ENCODE measurements at places on chromosomes 4 and X.
A peak's percentile ranks its signal among the peaks of the same experiment; 100 is the strongest.

DNA sequence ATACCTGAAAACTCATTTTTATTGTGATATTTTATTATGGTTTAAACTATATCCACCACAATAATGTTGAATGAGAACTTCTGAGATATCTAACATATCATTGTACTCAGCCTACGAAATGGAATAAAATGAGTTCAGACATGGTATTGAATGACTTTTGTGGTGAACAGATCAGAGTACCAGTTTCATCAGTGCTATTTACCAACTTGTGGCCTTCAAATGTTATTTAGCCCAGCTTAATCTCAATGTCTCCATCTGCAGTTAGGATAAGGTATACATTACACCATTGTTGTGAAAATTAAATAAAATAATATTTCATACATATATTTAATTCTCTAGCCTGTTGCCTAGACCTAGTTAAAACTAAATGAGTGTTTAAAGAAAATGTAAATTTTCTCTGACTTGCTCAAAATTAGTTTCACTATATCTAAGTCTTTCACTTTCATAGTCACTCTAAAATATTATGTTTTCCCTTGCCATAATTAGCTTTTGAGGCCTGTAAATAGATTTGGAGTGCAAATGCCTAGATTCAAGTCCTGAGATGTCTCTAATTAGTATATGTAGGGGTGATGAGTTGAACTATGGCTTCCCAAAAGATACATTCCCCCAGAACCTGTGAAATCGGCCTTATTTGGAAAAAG is 594.2 kb downstream of the STPG2 start:
- DNase-seq, result no peak

- DNase-seq, result no peak
These were observed 377.4 kb downstream of the SMARCA1 start for GRCh38 chrX:129145840-129146272.

- no peak for DNase-seq
These were observed 562.9 kb upstream of the FAT1 start for GRCh38 chr4:187286525-187286924.

GRCh38 chr4:6746721-6747293 is 30.8 kb downstream of the BLOC1S4 start:
- DNase-seq, result no peak

DNA sequence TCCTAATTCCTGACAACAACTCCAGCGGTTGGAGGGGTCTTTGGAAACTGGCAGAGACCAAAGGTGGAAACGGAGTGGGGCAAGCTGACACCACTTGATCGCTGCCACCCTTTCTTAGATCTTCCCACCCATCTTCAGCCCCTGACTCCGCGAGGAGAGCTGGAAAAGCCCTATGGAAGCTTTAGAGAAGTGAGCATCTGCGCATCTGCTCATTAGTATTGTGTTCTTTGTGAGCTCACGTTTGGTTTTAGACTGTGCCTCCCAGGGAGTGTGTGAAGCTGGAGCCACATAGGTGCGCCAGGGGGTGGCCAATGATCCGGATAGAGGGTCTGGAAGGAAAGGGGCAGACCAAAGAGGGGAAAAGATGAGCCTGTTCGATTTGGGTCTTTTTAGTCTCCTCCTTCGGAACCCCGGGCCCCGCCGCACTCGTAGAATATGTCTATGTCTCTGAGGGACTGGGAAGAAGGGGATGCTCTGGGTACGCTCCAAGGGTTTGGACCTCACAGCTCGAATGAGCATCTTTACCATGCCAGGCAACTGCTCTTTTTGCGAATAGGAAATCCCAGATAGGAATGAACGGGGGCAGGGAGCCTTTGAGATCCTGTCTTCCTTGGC is 578 bp upstream of the DKK2 start:
- DNase-seq, result no peak

GRCh38 chrX:154411981-154412340 is 622 bp downstream of the TAFAZZIN start:
- DNase-seq, result no peak

GRCh38 chr4:53767482-53767881 is 176.2 kb upstream of the LNX1 start:
- DNase-seq, result no peak

DNA sequence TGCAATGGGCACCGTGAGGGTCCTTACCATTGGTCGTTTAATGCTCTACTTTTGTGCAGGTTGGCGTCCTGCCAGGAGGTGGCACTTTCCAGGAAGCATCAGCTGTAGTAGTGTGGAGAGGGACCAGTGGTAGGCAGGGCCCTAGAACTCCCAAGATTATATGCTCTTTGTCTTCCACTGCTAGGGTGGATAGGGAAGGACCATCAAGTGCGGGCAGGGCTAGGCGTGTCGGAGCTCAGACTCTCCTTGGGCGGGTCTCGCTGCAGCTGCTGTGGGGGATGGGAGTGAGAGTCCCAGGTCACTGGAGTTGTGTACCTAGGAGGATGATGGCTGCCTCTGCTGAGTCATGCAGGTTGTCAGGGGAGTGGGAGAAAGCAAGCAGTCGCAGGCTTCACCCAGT is 134.7 kb downstream of the KLF8 start:
- DNase-seq, result no peak

DNA sequence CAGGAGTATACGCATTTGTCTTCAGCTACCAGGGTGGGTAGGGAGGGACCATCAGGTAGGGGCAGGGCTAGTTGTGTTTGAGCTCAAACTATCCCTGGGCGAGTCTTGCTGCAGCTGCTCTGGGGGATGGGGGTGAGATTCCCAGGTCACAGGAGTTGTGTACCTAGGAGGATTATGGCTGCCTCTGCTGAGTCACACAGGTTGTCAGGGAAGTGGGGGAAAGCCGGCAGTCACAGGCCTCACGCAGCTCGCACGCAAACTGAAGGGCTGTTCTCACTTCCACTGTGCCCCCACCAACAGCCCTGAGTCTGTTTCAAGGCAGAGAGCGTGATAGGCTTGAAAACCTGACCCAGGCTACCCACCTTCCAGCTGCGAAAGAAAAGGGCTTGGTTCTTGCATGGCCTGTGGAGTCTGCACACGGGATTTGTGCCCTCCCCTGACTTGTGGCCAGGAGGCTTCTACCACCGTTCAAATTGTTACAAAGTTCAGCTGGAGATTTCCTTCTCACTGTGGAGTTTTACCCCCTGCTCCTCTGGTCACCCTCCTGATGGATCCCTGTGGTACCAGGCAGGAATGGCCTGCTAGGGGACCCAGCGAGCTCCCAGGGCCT is 63.8 kb downstream of the ARFIP1 start:
- DNase-seq, result no peak

GRCh38 chr4:149264093-149264733 is 551.4 kb downstream of the IQCM start:
- no peak for DNase-seq

GRCh38 chr4:17322514-17322913 is 189.4 kb downstream of the QDPR start:
- no peak for DNase-seq

- no peak for DNase-seq
These were observed 128.9 kb downstream of the CEP135 start for GRCh38 chr4:56077676-56078075.

- DNase-seq, result no peak
These were observed 1577.0 kb upstream of the TENM3 start for GRCh38 chr4:180665994-180666824.

GRCh38 chr4:186900232-186900900 is 176.7 kb upstream of the FAT1 start:
- DNase-seq, result no peak

DNA sequence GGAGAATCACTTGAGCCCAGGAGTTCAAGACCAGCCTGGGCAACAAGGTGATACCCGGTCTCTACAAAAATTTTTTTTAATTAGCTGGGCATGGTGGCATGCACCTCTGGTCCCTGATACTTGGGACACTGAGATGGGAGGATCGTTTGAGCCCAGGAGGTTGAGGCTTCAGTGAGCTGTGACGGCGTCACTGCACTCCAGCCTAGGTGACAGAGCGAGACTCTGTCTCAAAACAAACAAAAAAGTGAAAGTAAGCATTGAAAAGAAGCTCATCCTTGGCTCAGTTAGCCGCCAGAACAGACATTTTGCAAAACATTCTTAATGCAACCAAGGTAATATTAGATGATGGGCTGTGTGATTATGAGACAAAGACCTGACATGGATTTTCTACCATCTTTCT is 223.3 kb upstream of the VCX3A start:
- DNase-seq, result no peak

DNA sequence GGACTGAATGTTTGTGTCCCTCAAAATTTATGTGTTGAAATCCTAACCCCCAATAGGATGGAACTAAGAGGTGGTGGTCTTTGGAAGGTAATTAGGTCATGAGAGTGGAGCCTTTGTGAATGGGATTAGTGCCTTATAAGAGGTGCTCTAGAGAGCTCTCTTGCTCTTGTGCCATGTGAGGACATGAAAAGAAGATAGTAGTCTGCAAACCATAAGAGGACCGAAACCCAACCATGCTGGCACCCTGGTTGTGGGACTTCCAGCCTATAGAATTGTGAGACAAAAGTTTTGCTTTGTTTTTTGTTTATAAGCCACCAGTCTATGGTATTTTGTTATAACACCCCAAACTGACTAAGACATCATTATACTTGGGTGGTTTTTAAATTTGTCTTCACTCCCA is 417.1 kb downstream of the ANKRD50 start:
- no peak for DNase-seq

- no peak for DNase-seq
These were observed 32.6 kb downstream of the DOCK11 start for GRCh38 chrX:118528071-118528737.

- peak; percentile 65 for DNase-seq
These were observed 1.6 kb downstream of the TRPC3 start for GRCh38 chr4:121950212-121950679.

- DNase-seq, result no peak
These were observed 115.4 kb upstream of the PUDP start for GRCh38 chrX:7263330-7263729.

DNA sequence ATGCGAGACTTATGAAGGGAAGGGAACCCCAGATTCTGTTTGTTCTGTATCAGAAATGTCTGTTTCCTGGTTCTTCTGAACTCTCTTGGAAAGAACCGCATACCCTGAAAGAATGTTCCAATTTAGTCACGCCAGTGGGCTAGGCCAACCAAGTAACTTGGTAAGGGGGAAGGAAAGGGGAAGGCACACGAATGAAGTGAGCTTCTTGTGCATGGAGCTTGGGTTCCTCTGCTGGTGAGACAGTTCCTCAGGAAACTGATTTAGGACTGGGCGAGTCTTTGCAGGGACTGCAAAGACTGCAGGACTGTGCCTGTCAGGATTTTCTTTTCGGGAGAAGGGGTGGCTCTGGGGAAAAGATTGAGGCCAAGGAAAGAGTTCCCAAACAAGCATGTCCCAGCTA is 35.6 kb downstream of the FRMPD3 start:
- no peak for DNase-seq

DNA sequence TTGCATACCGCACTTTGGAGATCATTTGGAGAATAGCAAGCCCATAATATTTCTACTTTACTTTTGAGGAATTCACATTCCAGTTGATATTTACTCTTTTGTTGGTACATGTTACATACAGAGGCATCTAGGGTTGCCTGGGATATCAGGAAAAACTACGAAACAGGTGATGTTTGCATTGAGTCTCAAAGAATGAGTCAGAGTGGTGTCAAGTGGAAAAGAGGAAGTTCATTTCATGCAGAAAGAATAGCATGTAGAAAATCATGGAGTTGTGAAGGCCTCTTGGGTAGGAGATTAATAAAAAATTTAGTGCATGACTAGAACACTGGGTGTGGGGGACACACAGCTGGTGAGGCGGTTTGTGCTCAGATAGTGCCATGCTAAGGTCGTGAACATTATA is 33.5 kb upstream of the ELOVL6 start:
- DNase-seq, result no peak

DNA sequence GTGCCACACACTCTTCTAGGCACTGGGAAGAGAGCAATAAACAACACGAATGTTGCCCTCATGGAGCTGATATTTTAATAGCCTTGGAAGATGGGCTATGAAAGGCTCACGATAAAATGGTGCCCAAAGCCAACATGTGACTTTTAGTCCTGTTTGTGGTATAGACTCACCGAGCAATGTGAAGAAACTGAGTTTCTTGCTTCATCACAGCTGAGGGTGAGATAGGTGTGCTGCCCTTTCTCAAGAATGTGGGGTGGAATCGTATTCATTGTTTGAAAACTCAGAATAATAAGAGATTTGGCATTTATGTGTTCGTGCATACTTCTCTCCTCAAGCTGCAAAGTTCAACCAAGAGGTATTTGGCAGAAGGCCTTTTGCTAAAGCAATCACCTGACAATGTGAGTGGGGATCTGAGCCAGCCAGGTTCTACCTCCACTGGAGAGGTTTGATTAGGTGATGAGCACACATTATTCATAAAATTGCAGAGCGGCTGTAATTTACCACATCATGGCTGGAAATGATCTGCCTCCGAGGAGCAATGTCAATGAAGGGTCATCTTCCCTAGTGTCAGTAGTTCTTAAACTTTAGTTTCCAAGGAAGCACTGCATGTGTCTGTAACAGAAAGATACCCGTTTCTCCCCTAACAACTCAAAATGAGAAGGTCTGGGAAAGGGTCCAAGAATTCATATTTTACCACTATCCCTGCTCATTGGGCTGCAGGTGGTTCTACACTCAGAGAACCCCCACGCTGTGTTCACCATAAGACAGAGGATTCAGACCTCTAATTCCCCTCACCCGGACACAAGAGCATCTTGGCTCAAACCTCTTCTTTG is 41.9 kb upstream of the CBR4 start:
- no peak for DNase-seq

DNA sequence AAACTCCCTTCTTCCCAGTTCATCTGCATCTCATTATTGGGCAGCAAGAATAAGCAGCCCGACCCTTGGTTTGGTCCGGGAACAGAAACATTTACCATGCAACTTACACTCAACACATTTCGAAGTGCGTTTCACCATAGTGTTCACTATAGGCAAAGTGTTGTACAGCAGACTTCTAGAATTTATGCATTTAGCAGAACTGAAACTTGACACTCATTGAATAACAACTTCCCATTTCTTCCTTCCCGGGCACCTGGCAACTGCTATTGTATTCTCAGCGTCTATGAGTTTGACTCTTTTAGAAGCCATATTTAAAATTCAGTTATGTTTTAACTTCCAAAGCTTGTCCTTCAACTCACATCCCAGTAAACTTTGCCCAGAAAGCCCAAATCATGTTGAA is 840.6 kb downstream of the NLGN4X start:
- no peak for DNase-seq

- DNase-seq, result no peak
These were observed 76.2 kb upstream of the PAQR3 start for GRCh38 chr4:79015411-79015810.

GRCh38 chrX:130994671-130995070 is 63.5 kb upstream of the ARHGAP36 start:
- no peak for DNase-seq

- no peak for DNase-seq
These were observed 174.8 kb downstream of the EPHA5 start for GRCh38 chr4:65495439-65495838.

GRCh38 chr4:140151699-140152012 is 2.3 kb downstream of the MAML3 start:
- DNase-seq, result no peak

DNA sequence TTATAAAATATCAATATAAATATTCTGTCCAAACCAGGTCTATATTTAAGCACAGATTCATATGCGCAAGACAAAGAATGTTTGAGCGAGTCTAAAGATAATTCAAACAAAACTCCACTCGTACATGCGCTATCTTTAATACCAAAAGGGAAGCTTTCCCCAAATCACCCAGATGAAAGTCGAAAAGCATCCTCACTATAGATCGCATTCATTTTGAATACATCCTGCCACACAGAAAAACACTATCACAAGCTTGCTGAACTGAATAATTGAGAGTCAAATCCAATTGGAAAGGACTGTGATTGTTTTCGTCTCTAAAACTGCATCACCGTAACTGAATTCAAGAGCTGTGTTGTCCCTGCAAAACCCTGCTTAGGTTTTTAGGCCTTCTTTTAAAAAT is 685 bp downstream of the TASL start:
- no peak for DNase-seq

GRCh38 chrX:108641589-108642272 is 94.6 kb downstream of the IRS4 start:
- DNase-seq, result no peak
